Activated T-helper 9 cell treated with anti-CD3 and anti-CD28 coated beads, Interleukin-2, amount 50 U/mL, for 16 hours (primary cell): ENCODE measurements at places on chromosomes 6 and 20.

GRCh38 chr6:21831521-21832291 lies 238.2 kb downstream of the SOX4 start:
- no peak for DNase-seq

GRCh38 chr6:79465381-79465780 lies 71.8 kb downstream of the LCA5 start:
- DNase-seq, result no peak

DNA sequence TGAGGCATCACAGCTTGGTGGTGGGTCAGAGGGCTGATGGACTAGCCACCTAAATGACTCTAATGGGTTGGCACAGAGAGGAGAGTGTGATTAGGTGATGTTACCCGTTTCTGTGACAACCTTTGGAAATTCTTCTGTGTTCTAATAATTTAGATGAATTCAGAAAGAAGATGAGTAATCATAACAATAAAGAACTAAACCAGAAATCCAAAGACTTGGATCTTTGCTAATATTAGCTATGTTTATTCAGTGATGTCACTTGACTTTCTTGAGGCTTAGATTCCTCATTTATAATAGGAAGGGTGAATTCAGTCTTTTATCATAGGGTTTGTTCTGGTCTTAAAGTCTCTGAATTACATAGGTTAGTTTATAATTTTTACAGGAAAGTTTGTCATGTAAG lies 19.9 kb downstream of the CRYBG1 start:
- no peak for DNase-seq

DNA sequence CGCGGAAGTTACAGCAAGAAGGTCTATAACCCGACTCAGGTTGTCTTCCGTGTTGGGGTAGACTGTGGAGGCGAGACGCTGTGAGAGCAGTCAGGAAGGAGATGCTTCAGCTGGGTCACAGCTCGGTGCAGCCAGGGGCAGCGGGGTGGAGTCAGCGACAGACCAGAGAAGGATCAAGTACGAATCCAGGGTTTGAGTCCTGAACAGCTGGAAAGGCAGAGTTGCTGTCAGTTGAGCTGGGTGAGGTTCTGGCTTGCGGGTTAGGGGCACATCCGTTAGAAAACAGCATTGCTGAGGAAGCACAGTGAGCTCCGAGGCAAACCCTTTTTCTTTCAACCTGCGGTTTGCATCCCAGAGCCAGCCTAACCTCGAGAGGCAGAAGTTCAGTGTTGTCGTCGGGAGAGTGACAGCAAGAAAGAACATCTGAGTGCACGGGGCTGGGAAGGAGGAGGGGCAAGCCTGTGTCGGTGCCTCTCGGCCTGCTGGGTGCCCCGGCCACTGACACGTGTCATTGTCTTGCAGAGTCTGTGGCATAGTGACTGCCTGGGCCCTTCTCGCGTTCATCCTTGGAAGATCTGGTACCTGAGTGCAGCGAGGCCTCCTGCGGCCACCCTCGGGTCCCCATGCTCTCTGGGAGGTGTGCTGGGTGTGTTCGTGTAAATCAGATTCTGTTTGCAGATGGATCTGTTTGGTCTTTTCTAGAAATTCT lies 20.0 kb downstream of the PNLDC1 start:
- no peak for DNase-seq

DNA sequence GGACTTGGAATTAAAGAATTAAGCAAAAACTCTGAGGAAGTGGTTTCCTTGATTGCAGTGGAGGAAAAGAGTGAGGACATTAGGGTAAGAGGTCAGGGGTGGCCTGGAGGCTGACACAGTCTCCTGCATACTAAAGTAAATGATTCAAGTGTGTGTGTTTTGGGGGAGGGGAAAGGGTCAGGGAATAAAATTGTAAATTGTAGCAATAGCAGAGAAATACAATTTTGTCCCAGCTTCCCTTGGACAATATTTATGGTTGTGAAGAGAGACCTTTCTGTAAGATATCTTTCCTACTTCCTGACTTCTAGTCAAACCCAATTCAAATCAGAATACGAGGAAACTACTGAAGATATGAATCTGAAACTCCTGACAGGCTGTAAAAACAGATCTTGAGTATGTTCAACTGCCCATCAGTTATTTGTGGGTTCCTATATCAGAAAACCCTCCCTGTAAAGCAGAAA lies 143.4 kb upstream of the HMGN3 start:
- DNase-seq, result no peak

DNA sequence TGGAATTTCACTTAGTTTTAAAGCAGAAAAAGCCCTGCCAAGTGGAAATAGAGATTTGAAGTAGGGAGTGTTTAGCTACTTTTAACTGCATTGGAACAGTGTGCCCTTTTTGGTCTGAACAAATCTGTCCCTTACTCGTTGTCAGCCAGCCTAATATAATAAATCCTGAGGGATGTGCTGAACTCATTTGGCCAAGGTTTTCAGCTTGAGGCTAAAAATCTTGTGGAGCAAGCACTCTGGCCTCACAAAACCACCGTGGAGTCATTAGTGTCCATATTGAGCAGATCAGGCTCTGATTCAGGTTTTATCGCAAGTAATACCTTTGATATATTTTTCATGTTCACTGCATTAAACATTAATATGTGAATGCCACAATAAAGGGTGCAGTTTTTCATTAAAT lies 383.5 kb downstream of the FRK start:
- no peak for DNase-seq

DNA sequence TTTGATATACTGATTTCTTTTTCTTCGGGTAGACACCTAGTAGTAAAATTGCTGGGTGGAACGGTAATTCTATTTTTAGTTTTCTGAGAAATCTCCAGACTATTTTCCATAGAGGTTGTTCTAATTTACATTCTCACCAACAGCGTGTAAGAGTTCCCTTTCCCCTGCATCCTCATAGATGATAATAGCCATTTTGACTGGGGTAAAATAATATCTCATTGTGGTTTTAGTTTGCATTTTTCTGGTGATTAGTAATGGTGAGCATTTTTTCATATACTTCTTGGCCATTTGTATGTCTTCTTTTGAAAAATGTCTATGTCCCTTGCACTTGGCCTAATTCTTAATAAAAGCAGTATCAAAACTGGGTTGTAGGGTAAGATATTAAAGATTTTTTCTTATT lies 148.9 kb upstream of the SIM1 start:
- no peak for DNase-seq

GRCh38 chr6:20479060-20479459 lies 55.2 kb upstream of the CDKAL1 start:
- no peak for DNase-seq

DNA sequence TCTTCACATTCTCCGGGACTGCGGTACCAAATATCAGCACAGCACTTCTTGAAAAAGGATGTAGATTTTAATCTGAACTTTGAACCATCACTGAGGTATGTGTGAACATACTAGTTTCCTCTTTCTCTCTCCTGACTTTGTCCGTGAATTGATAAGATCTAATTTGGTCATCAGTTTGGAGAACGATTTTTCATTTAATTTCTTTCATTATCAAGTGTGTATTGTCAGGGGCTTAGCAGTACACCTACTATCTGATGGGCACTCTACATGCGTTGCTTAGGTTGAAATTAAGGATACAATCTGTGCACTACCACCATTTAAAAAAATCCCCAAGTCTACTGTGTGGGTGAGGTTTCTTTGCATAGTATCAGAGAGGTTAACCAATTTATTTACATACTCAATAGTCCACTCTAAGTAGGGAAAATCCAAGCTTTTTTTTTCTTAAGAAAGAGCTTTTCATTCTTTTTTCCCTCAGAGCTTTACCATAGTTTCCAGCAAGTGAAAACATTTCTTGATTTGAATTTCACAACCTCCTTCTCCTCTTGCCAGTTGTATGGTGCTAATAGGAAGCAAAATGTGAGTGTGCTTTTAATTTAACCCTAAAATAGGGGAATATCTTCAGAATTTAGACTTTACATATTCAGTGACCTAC lies 105.4 kb upstream of the ESR1 start:
- no peak for DNase-seq

DNA sequence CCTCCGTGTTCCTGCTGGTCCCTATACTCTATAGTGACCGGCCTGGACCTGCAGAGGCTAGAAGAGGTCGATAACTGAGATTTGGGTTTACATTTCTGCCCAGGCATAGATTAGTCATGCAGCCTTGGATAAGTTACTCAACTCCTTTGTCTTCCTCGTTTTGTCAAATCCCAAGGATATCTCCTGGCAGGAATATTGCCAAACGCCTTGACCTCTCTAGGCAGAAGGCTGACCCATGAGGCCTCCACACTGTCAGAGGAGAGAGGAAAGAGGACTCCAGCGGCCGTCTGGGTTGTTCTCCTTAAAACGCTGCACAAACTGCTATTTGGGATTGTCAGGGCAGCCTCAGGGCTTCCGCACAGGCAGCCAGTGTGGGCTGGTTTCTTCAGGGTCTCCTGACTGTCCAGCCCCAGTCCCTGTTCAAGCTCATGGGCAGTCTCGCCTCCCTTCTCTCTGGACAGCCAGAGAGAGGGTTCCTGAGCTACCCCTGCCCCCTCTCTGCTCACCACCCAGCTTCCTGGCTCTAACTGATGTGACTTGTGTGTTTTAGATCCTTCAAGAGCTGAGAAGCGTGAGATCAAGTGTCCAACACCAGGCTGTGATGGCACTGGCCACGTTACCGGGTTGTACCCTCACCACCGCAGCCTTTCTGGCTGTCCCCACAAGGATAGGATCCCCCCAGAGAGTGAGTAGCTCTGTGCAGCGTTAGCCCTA lies 44.7 kb upstream of the PCMTD2 start:
- DNase-seq, result no peak

DNA sequence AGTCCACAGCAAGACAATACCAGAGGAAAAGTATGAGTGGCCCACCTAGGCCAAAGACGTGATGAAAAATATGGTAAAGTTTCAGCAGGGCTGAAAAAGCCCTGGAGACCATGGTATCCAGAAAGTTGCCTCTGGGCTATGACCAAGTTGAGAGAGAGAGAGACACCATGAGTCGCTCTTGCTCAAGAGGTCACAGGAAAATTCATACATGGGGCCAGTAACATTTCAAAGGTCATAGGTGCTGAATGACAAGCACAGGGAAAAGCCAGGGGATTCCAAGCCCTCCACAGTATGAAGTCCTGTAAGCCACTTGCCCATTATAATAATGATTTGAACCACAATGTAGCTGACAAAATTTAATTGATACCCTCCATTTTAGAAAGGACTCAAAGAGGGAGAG lies 657.7 kb upstream of the CITED2 start:
- no peak for DNase-seq

- DNase-seq, result no peak
Measured at GRCh38 chr6:131861381-131861780, 53.6 kb downstream of the ENPP1 start.

DNA sequence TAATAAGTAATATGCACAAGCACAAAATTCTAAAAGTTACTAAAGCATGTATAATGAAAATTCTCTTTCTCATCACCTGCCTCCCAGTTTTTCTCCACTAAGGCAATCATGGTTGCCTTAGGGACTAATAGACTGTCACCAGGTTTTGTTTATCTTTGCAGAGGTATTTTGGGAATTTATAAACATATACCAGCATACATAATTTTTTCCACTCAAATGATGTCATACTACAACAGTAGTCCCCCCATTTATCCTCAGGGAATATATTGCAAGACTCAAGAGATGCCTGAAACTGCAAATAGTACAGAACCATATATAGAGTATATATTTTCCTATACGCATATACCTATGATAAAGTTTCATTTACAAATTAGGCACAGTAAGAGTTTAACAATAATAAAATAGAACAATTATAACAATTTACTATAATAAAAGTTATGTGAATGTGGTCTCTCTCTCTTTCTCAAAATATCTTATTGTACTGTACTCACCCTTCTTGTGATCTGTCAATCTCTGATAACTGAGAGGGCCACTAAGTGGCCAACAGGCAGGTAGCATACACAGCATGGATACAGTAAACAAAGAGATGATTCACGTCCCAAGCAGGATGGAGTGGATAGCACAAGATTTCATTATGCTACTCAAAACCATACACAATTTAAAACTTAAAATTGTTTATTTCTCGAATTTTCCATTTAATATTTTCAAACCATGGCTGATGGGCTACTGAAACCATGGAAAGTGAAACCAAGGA lies 19.7 kb downstream of the RBL1 start:
- DNase-seq, result no peak

DNA sequence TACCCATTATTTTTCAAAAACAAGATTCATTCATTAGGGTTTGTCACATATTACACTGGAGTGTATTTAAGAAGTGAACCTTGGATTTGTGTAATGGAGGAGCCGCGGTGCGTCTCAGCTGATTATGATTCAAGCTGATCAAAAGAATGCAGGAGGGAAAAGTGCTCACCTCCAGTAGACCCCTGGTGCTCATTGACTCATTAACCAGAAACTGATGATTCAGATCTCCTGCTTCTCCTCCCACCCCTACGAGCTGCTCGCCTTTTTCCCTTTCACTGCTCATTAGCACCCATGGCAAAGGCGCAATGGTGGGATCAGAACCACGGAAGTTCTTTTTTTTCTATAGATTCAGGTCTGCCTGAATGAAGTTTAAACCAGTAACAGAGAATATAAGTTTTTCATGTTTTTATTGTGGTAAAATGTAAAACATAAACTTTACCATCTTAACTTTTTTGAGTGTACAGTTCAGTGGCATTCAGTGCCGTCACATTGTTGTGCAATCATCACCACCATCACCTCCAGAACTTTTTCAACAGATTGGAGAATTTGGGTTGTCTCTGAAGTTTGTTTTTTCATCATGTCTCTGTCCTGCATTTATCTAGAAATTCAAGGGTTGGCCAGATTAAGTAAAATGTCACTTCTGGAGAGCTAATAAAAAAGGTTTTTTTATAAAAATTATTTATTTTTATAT lies 101.6 kb downstream of the LINC00237 start:
- no peak for DNase-seq

- DNase-seq, result no peak
Measured at GRCh38 chr6:93496548-93496947, 77.2 kb upstream of the EPHA7 start.
